ENCODE measurements at places on chromosomes 5 and 9.

- DNase-seq = no peak
Observed at GRCh38 chr9:13100914-13101572, 178.4 kb downstream of the MPDZ start.

GRCh38 chr9:28502741-28503140 is 929.5 kb upstream of the C9orf72 start:
- DNase-seq = no peak

GRCh38 chr9:32393911-32394310 is 9.5 kb downstream of the ACO1 start:
- no peak for DNase-seq

DNA sequence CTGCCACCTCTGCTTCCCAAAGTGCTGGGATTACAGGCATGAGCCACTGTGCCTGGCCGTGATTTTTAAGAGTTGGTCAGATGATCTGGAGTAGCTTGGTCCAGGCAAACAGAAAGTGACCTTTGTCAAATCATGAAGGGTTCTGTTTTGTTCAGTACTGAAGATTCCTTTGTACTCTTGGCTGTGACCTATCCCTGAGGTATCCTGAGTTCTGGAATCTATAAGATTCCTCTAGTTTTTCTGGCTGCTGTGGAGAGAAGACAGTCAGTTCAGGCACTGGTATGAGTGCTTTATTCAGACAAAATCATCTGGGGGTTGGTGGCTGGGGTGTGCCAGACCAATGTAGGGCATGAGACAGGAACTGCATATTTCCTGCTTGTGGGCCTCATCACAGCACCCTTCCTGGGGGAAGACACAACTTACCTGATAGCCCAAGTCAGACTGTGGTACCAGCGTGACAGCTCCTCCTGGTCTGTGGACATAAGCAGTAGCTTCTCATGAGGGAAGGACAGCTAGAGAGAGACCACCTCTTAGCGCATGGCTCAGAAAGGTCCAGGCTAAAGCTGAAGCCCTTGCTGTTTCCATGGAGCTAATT is 3.1 kb downstream of the ARHGEF39 start:
- DNase-seq = no peak

DNA sequence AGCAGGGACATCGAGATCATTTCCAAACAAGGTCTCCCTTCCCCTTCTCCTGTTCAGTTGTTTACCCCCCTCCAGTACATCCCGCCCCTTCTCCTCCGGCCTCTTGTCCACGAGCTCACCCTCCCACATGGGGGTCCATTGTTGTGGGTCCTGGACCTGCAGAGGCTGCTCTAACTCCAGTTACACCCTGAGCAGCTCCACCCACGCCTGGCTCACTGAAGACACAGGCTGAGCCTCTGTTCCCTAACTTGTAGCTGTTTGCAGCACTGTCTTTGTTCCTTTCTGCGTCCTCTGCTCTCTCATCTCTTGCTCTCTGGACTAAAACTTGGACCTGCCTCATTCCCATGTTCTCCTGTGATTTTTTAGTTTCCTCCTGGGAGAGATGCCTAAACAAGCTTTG is 377.5 kb downstream of the MED10 start:
- no peak for DNase-seq

GRCh38 chr9:37988041-37988440 is 81.0 kb downstream of the SHB start:
- DNase-seq = no peak

GRCh38 chr5:176497852-176498251 is 39.4 kb downstream of the RNF44 start:
- DNase-seq = no peak

DNA sequence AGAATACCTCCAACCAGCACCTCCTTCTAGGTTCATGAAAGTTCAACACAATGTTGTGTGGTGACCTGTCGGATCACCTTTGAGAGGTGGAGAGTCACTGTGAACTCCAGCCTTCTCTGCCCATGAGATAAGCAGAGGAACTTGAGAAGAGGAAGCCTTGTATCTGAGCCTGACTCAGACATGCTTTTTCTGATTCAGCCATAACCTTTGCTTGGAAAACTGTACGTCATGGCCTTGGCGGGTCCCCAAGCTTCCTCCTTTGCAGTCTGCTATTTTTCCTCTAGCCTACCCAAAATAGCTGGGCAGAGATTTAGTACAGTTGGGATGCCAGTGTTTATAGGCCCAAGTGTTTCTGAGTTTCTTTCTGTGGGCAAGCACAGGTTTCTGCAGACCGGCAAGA is 274.7 kb downstream of the CETN3 start:
- DNase-seq = peak; percentile 89

GRCh38 chr5:142411656-142412425 is 87.0 kb upstream of the SPRY4 start:
- DNase-seq = no peak

- peak; percentile 35 for DNase-seq
Observed at GRCh38 chr5:141958546-141959172, 657 bp upstream of the PCDH12 start.

DNA sequence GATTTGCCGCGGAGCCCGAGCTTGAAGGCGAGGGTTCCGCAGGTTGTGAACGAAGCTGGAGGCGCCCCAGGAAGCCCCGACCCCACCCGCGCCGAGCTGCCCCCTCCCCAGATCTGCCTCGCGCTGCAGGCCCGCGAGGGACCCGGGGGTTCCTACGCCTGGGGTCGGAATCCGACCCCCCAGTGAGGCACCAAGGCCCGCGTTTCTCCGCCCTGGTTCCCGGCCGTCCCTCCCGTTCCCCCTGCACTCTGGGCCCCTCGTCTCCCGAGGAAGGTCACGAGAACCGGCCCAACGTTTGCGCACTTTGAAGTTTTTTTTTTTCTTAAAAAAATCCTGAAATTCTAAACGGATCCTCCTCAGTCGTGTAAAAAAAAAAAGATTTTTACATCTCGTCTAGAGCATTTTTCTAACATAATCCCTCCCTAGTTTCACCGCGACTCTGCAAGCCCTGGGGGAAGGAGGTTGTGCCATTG is 880 bp upstream of the GFPT2 start:
- no peak for DNase-seq

DNA sequence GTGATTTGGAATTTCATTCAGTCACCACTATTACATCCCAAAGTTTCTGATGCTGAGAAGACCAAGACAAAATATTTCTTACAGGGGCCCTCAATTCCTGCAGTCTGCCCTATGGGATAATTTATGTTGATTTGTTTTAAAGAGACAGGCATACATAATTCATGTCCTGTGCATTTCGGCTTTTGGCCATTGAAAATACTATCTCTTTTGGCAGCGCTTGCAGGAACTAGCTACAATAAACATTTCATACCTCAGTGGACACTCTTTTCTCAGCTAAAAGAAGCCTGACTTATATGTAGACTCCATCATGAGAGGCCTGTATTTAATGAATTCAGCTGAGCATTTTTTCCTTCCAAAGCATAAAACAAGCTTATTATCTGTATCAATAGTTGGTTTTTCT is 451.9 kb upstream of the C9orf72 start:
- DNase-seq = no peak

DNA sequence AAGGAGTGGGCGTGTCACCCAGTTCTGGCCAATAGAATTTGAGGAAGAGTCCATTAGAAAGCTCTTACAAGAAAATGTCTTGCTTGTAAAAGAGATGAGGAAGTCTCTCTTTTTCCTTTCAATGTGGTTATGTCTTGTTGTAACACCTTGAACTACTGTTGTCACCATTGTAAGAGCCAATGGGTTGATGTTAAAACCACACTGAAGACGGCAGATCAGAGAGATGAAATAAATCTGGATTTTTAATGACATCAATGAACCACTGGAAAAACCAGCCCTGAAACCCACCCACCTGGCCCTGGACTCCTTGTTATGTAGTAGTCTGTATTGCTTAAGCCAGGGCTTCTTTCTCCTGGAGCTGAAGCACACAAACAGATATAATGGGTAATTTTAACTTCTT is 83.8 kb upstream of the ERCC6L2 start:
- DNase-seq = no peak

GRCh38 chr9:126341902-126342301 is 15.3 kb downstream of the MVB12B start:
- no peak for DNase-seq

DNA sequence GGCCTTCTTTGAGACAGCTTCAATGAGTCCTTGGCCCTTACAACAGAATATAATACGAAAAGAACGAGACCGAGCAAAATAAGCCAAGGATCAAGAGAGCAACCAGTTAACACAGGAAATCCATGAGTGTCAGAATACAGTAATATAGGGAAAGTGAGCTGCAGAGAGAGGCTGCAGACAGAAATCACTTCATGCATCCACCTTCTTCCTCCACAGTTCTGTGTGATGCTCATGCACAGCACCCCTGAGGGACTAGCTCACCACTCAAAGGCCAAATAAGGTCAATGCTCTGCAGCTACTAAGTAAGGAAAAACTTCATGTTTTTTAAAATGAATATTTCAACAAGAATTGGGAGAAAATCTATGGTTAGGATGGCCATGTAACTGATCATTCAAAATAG is 257.1 kb downstream of the MCTP1 start:
- no peak for DNase-seq

DNA sequence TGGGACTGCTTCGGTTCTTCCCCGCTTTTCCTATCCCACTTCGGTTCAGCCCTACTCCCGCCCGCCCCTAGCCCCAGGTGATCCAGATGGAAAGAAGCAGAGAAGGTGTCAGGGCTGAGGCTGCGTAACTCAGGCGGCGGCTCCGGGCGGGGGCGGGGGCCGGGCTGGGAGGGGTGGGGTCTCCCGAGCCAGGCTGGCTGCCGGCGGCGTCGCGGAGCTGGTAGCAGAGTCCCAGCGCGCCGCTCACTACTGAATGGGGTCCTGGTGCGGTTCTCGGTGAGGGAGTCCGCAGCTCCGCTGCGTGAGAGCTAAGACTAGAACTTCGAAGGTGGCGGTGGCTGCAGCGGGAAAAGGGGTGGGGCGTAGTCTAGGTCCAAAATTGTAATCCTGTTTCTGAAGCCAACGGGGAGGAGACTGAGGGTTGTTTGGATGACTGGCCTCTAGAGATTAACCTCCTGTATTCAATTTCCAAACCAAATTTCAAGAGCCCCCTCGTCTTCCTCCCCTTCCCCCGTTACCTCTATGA is 1.4 kb downstream of the PRR16 start:
- DNase-seq = peak; percentile 74

DNA sequence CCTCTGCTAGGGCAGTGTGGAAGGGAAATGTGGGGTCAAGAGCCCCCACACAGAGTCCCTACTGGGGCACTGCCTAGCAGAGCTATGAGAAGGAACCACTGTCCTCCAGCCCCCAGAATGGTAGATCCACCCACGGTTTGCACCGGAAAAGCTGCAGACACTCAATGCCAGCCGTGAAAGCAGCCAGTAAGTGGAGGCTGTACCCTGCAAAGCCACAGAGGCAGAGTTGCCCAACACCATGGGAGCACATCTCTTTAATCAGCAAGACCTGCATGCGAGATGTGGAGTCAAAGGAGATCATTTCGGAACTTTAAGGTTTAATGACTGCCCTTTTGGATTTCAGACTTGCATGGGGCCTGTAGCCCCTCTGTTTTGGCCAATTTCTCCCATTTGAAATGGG is 52.2 kb downstream of the GKAP1 start:
- DNase-seq = no peak

DNA sequence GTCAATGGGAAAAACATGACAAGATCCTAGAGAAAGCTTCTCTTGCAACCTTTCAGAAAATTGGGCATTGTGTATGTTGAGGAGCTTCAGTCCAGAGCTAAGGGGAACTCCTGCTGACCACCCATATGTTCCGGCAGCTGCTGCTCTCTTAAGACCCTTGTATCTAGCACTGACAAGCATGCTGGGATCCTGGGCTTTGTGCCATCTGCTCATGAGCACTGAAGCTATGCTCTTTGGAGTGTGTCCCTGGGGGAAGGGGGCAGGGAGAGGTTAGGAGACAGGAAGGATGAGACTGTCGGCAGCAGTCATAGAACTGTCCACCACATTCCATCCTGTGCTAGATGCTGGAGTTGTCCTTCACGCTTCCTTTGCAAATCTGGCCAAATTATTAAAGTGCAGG is 109.3 kb downstream of the JAKMIP2 start:
- no peak for DNase-seq

- DNase-seq = no peak
Observed at GRCh38 chr9:128882677-128883603, 1.0 kb downstream of the LRRC8A start.

DNA sequence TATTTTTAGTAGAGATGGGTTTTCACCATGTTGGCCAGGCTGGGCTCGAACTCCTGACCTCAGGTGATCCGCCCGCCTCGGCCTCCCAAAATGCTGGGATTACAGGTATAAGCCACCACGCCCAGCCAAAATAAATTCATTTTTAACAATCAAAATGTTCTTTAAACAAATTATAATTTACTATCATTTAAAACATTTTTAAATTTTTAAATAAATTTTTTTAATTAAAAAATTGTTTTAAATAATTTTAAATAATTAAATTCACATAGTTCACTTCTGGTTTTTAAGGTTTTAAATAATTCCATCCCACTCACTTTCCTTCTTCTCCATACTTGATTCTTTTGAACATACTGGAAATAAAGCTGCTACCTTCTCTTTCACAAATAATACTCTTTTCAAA is 15.0 kb upstream of the TTC33 start:
- DNase-seq = no peak

- DNase-seq = peak; percentile 91
Observed at GRCh38 chr9:5622016-5622415, 6.9 kb upstream of the RIC1 start.

DNA sequence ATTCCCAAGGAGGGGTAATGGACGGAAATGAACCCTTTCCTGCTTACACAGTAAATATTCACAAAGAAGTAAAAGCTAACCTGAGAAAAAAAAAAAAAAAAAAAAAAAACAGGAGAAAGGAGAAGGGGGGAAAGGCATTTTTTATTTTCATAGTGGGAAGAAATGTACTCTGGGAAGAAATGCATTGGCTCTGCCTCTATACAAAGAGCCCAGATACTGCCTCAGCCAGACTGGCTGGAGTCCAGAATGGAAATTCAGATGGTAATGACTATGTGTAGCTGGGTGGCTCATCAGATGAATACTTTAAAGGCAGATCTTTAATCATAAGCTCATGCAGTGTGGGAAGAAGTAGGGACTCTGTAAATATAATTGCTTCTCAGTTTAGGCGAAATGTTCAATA is 124.9 kb upstream of the ZNF608 start:
- peak; percentile 68 for DNase-seq

GRCh38 chr5:16899171-16899570 is 36.9 kb downstream of the MYO10 start:
- DNase-seq = no peak

- no peak for DNase-seq
Observed at GRCh38 chr9:125227761-125228160, 13.4 kb downstream of the HSPA5 start.

- no peak for DNase-seq
Observed at GRCh38 chr5:16051246-16051755, 128.3 kb downstream of the MARCHF11 start.

GRCh38 chr9:109918339-109919163 is 138.6 kb downstream of the PALM2AKAP2 start:
- no peak for DNase-seq

DNA sequence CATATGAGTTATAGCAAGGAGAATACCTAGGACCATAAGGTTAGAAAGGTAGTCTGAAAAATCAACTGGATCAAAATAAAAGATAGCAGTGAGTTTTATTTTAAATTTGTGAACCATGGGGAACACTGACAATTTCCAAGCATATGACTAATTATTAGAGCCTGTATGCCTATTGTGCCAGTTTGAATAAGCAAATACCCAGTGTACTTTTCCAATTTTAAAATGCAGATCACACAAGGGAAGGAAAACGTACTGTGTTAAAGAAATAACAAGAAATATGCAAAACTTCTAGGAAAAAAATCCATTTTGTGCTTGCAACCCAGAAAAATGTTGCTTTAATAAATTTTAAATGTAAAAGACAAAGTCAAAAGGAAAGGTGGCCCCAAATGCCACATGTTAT is 257.4 kb downstream of the BNC2 start:
- DNase-seq = no peak
